ENCODE measurements at places on chromosomes 7 and 10.

DNA sequence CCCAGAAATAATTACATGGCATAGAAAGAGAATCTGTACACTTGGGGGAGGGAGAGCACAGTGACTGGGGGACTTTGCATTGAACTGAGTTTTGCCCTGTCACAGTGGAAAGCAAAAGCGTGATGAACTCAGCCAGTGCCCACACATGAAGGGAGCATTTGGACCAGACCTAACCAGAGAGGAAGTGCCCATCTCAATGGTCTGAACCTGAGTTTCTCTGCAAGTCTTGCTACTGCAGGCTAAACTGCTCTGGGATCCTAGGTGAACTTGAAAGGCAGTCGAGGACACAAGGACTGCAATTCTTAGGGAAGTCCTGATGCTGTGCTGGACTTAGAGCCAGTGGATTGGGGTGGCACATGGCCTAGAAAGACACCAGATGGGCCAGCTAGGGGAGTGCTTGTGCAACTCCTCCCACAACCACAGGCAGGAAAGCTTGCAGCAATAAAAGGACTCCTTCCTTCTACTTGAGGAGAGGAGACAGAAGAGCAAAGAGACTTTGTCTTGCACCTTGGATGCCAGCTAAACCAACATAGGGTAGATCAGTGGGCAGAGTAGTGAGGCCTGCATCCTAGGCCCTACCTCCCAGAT is 259.0 kb downstream of the GRM8 start:
- DNase-seq, result no peak

DNA sequence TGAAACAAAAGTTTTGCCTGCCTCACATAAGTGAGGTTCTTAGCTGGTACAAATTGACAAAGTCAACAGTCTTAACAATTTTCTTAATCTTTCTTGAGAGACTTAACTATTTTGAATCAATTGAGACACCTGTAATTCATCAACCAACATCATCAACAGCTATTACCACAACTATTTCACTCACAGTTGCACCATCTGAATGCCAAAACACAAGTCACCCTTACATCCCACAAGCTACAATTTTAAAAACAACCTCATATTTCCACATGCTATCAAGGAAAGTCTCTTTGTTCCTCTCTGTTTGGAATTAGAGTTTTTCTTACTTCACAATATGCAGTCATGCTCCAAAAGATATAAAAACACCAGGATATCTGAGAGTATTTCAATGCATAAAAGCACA is 4.9 kb downstream of the SMURF1 start:
- DNase-seq, result no peak

GRCh38 chr10:63866747-63867140 is 345.5 kb downstream of the REEP3 start:
- DNase-seq, result no peak

DNA sequence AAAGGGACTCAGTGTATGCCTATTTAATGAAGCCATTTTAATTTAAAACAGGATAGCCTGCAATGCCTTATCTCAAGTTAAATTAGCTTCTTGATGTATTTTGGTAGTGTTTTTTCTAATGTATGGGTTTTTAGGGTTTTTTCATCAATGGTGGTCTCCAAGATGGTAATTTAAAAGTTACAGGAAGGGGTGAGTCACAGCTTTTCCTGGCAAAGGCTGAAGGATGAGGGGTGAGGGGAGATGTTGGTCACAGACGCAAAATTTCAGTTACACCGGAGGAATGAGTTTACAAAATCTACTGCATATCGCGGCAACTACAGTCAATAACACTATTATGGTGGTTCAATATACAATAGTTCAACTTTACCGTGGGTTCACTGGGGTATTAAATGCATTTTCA is 31.6 kb downstream of the CCDC3 start:
- DNase-seq, result no peak

GRCh38 chr7:117188949-117189592 is 133.8 kb downstream of the WNT2 start:
- DNase-seq, result no peak

DNA sequence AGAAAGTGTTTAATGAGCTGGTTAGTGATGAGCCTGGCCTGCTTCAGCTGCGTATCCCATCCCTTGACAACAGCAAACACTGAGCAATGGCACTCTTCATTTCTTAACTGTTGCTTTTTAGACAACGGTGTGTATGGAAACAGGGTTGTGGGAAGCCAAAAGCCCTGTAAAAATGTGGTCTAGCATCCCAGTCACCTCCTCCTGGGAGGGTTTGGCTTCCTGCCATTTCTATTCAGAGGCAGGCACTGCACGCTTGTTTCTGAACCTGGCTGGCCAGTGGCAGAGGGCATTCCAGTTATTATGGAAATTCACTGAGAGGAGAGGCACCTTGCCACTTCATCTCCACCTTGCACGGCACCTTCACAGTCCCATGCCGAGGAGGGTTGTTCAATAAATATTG is 123.0 kb upstream of the ADARB2 start:
- DNase-seq, result no peak

Measured in WTC11 (cell line).